Jurkat, Clone E6-1 (cell line): ENCODE measurements at places on chromosomes 7 and 10.

DNA sequence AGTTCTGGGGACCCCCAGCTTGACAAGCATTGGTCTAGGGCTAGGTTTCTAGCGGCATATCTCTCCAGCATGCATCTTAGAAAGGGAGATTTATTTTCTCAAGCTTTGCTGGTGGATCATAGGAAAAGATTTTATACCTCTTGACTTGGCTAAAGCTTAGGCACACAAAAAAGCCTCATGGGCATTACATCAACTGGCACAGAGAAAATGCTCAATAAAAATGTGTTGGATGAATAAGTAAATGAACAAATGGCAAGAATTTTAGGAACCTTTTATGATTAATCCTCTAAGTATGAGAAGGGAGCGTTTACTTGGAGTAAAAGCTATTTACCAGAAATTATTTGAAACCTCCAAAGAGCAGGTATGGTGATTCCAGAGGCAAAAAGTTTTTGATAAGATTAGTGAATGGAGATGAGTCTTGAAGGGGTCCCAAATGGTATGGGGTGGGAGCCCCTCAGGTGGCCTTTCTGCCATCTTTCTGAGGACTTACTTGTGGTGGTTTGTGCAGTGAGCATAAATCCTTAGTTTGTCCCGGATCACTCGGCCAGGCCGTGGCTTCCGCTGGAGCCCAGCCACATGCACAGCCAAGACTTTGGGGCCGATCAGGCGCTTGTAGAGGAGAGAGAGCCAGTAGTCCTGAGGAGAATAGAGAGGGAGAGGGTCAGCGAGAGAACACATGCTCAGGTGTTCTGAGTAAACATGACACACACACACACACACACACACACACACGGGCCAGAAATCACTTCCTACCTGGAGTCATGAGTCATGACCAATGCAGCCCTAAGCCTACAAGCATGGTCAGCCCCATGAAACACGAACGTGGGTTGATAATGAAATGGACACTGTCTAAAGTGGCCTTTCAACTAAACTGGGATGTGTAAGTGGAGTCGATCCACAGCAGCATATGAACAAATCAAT is 43.1 kb upstream of the HPS1 start:
- no peak for DNase-seq

DNA sequence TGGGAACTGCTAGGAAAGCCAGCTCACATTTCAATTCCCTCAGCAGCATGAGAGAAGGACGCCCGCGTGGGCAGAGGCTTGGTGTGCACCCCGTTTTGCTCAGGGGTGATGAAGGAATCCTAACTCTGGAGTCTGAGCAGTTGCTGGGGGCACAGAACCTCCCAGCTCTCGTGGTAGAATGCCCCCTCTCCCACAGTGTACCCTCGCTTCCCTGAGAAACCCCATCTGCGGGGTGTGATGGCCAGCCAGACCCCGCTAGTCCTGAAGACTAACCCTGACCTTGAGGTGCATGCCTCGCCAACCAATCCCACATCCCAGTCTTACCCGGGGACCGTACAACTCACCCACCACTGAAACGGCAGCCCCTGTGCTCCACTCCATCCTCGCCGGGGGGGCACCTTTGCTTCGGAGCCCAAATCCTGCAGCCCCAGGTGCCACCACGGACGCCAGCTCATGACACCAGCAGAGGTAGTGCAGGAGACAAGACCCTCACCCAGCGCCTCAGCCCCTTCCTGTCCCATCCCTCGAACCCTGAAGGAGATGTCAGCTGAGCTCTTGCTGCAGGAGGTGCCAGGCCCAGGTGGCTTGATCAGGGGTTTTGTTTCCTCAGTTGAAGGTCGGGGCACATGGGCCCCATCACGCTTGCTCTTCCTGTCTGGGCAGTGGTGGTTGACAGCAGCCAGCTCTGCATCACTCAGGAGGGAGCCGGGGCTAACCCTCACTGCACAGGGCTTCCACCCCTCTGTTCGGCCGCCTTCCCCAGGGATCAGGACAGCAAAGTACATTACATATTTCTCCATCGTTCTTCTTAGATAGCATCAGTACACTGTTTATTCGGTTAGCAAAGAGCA is 236.5 kb downstream of the MGMT start:
- DNase-seq, result peak; percentile 19

DNA sequence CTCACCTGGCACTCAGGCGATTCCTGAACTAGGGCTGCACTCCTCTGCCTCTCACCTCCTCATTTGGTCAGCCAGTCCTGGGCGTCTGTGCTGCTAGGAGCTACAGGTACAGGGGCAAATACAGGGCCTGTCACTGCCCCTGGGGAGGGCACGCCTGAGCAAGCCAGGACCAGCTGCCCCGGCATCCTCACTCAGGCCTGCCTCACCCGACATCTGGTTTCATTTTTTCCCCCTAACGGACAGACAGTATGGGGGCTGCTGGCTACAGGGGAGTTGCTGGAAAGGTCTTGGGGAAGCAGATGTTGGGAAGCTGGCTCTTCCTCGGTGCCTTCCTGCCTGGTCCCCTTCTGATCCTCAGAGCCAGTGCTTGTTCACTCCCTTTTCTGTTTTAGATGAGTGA is 77.3 kb upstream of the PPIF start:
- DNase-seq, result no peak

DNA sequence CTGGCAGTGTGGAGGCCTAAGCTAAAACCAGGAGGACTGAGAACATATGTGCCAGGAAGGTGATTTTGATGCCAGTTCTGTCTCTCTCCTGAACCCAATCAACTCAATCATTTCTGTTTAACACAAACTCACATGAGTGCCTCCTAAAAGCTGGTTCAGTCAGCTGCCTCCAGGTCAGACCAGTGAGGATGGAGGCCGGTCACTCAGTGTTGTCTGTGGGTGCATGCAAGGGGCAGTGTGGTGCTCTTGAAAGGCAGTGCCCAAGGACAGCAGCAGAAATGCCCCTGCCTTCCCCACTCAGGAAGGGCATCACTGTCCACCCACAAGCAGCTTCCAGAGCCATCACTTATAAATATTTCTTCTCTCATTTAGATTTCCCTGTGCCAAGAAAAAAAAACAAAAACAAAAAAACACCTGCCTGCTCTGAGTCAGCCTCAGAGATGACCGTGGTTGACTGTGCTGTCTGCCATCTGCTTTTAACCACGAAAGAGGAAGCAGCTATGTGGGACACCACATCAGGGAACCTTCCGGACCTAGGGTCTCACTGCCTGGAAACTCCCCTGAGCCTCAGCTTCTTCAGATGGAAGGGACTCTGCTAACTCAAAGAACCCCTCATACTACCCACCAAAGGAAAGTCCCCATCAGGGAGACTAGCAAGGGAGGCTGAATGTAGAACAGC is 39.1 kb downstream of the VOPP1 start:
- DNase-seq, result peak; percentile 92

GRCh38 chr7:44067064-44067951 is 1.9 kb upstream of the PGAM2 start:
- DNase-seq, result no peak

GRCh38 chr7:96416599-96416998 is 94.7 kb upstream of the SLC25A13 start:
- DNase-seq, result no peak

DNA sequence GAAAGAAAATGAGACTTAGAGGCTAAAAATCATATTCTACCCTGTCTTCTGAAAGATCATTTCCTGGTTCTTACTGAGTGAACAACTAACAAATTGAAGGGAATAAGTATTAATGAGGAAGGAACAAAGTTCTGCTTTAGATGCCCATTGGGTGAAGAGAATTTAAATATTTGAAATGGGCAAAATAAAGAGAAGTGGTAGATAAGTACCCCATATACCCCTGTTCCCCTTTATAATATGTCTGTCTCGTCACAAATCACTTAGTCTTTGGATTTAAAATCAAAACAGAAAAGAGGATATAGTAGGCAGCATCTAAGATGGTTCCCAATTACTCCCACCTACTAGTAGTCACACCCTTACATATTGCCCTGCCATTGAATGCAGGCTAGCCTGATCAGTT is 13.2 kb downstream of the TES start:
- no peak for DNase-seq
